HEK293T (cell line): ENCODE measurements at places on chromosomes 7 and 10.

DNA sequence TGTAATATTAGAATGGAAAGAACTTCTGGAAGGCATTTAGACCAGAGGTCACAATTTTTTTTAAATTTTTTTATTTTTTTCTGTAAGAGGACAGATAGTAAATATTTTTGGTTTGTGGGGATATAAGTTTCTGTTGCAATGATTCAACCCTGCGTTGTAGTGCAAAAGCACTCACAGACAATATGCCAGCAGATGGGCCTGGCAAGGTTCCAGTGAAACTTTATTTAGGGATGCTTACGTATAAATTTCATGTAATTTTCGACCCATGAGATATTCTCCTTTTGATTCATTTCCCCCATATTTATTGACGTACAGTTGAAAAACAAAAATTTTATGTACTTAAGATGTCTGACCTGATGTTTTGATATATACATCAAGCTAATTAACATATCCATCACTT is 72.8 kb upstream of the NMT2 start:
- no peak for DNase-seq

GRCh38 chr10:24622781-24623301 is 100.8 kb downstream of the ARHGAP21 start:
- no peak for DNase-seq

DNA sequence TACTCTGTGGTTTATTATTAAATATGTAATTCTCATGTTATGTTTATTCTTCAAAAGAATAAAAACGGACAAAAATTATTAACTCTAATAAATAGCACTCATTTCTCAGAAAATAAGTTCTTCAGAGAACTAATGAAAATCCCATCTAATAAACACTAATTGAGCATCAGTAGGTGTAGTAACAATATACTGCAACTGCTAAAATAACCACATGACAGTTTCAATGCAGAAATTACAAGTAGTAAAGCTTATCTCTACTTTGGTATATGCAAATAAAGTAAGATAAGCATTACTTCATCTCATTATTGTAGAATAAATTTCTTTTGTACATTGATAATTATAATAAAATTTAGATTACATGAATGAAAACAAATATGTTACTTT is 56.4 kb upstream of the DKK1 start:
- DNase-seq: no peak

- DNase-seq: no peak
Observed at GRCh38 chr7:51009716-51010496, 227.2 kb upstream of the GRB10 start.

GRCh38 chr7:32890793-32891042 is 842 bp downstream of the KBTBD2 start:
- no peak for DNase-seq

DNA sequence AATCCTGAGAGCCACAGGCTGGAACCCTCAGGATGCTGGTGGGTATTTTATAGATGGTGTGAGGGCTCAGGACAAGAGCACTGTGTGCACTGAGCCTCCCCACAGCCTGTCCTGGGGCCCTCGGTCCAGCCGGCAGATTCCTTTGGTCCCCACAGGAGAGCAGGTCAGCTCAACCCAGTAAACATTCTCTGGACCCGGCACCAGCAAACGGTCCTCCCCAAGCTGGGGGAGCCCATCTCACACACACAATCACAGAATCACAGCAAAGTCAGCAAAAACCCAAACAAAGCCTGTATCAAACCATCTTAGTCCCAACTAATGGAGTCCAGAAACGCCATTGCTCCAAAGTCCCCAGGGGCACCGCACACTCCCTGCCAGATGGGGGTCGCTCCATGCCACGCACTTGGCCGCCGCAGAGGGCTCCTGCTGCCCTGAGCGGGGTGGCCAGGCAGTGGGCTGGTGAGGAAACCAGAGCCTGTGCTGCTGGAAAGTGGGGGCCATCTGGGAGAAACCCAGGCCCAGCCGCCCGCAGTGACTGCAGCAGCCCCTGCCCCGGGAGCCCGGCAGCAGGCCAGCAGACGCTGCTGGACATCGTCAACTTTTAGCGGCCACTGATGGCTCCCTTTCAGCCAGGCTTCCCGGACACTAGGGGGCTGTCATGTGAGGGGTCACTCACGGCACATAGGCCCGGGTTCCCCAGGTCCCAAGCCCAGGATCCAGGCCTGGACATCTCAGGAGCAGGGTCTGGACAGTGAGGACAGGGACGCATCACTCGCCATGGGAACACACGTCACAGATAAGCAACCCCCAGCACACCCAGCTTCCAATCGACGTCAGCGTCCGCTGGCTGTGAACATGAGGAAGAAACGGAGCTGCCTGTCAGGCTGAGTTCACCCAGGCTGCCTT is 52.6 kb downstream of the DPYSL4 start:
- no peak for DNase-seq

- DNase-seq: no peak
Observed at GRCh38 chr10:109914966-109915365, 8.3 kb downstream of the XPNPEP1 start.

DNA sequence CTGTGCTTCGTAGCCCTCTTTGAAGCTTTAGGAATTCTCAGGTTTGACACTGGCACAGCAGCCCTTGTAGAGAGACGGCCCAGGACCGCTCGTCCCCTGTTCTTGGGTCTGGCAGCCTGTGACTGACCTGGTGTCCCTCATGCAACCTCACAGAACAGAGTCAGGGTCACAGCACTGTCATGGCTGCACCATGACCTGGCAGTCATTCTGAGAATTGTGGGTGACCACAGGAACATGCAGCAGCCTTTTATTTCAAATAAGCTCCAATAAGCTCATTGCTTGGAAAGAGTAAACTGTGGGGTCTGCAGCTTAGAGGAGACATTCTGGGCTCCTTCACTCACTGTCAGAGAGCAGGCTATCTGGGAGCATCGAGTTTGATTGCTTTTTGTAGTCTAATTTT is 42.5 kb downstream of the MYO1G start:
- DNase-seq: no peak

GRCh38 chr10:130495891-130496636 is 359.9 kb downstream of the GLRX3 start:
- DNase-seq: no peak

DNA sequence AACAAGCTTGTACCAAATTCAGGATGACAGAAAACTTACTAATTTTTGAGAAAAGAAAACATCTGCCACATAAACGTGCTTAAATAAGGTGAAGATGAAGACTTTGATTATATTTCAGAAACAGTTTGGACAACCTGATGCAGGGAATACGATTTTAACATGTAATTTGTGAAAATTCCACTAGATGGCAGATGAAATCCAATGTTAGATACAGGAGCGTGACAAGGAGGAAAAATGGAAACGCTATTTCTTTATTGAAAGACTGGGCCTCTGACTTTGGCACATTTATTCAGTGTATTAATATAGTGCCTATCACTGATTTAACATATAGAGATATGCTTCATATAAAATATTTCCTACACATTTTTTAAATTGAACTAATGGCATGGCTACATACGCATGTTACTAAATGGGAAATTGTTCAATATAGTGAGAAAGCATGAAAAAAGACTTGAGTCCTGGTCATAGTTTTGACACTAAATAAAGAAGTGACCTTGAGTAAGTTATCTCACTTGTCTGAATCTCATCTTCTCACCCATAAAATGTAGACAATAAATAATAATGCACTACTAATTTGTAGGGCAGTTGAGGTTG is 60.7 kb downstream of the CD36 start:
- peak; percentile 33 for DNase-seq

- DNase-seq: no peak
Observed at GRCh38 chr7:138247568-138248333, 171.5 kb downstream of the AKR1D1 start.

- DNase-seq: no peak
Observed at GRCh38 chr7:104985259-104985617, 28.8 kb upstream of the KMT2E start.

DNA sequence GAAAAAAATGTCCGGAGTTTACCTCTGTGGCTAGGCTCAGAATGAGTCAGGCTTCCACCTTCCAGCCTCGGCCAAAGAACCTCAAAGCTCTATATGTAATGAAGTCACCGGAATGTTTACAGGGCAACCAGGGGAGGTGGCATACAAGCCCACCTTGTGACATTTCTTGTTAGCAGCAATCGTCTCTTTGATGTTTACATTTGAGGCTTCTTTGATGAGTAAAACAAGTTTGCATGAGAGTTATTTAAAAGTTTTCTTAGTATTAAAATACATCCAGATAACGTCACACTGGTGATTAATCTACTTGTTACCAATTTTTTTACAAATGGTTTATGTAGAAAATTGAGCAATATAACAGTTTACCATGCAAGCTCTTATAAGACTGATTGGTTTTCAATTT is 133.1 kb upstream of the ADAM12 start:
- DNase-seq: no peak

GRCh38 chr10:123621492-123621891 is 44.7 kb upstream of the GPR26 start:
- no peak for DNase-seq

- DNase-seq: no peak
Observed at GRCh38 chr10:91366704-91367103, 43.4 kb upstream of the HECTD2 start.

DNA sequence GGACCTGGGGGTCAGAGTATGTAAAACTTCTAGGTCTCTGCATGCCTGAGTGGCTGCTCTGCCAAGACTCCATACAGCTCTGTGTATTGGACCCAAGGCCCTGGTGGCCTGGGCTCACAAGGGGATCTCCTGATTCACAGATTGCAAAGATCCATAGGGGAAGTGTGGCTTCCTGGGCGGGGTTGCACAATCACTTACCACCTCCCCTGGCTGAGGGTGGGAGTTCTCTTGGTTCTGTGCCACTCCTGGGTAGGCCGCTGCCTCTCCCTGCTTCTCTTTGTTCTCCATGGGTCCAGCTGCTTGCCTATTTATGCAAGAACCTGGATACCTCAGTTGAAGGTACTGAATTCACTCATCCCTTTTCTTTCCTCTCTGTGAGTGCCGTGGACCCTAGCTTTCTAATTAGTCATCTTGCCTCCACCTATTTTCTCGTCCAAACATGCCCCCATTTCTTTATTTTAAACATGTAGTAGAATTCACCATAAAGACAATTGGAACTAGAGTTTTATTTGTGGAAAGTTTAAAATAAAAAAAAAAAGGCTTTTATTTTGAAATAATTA is 18.5 kb upstream of the AGR3 start:
- no peak for DNase-seq

- DNase-seq: no peak
Observed at GRCh38 chr7:25675789-25676474, 447.6 kb upstream of the NPVF start.

DNA sequence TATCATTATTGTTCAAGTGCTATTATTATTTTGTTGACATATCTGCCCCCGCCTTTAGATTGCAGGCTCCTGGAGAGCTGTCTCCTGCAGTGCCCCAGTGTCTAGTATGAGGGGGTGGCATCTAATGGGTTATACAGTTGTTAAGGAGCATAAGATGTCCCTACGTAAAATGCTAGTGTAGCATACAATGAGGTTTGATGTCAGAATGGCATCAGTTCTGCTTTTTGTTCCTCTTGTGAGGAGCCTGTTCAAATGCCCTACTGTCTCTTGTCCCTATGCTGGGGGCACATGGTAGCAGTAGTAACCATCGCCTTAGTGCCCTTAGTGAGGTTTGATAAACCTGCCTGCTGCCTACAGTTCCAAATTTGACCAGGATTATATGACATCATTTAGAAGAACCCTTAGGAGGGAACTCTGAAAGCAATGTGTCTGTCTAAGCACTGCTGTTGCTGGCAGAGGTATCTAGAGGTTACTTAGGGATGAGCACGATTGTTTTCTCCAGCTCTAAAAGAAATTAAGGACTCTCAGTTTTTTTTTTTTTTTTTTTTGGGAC is 9.7 kb downstream of the CREM start:
- DNase-seq: no peak

GRCh38 chr7:27765841-27766240 is 25.9 kb downstream of the TAX1BP1 start:
- DNase-seq: no peak

- DNase-seq: no peak
Observed at GRCh38 chr10:14736600-14737081, 38.1 kb downstream of the FAM107B start.

- no peak for DNase-seq
Observed at GRCh38 chr7:113339661-113340060, 221.3 kb upstream of the SMIM30 start.

- DNase-seq: no peak
Observed at GRCh38 chr7:150406567-150407421, 27.7 kb downstream of the ZNF775 start.

GRCh38 chr7:24129597-24129996 is 154.4 kb upstream of the NPY start:
- DNase-seq: no peak

GRCh38 chr10:119007211-119007574 is 22.3 kb upstream of the NANOS1 start:
- DNase-seq: no peak

- no peak for DNase-seq
Observed at GRCh38 chr7:130430841-130431666, 9.8 kb downstream of the CEP41 start.

DNA sequence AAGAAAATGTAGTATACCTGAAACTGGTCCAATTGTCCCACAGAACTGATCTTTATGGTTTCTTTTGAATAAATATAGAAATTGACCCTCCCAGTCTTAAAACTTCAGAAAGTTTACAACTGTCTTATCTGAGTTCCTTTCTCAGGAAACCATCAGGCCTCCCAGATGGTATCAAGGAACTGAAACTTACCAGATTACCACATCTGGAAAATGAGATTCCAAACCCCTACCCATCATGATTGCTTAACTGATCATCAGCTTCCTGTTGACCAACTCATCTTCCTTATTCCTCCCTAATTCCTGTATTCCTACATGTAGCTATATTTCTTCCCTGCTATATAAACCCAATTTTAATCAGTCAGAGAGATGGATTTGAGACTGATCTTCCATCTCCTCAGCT is 5.5 kb downstream of the VWDE start:
- no peak for DNase-seq

GRCh38 chr7:100185726-100186125 is 8.0 kb downstream of the STAG3 start:
- no peak for DNase-seq

- no peak for DNase-seq
Observed at GRCh38 chr7:45236666-45237065, 79.1 kb downstream of the RAMP3 start.

- no peak for DNase-seq
Observed at GRCh38 chr10:130333185-130333584, 197.0 kb downstream of the GLRX3 start.

DNA sequence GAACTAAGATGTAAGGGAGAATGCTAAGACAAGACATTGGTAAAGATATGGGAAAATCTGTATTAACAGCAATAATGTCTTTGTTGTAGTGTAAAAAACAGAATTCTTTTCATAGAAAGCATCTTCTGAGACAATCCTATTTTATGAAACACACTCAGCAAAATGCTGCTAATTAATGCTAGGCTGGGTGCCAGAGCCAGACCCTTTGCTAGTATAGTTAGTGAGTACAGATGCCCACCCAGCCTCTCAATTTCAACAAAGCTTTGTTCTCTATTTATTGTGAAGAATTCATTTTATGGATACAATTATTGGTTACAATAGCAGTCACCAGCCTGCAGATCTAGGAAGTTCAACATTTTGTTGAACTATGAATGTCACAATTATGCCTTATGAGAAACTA is 131.0 kb downstream of the SEM1 start:
- no peak for DNase-seq
